ENCODE measurements at places on chromosomes 6 and 20.

DNA sequence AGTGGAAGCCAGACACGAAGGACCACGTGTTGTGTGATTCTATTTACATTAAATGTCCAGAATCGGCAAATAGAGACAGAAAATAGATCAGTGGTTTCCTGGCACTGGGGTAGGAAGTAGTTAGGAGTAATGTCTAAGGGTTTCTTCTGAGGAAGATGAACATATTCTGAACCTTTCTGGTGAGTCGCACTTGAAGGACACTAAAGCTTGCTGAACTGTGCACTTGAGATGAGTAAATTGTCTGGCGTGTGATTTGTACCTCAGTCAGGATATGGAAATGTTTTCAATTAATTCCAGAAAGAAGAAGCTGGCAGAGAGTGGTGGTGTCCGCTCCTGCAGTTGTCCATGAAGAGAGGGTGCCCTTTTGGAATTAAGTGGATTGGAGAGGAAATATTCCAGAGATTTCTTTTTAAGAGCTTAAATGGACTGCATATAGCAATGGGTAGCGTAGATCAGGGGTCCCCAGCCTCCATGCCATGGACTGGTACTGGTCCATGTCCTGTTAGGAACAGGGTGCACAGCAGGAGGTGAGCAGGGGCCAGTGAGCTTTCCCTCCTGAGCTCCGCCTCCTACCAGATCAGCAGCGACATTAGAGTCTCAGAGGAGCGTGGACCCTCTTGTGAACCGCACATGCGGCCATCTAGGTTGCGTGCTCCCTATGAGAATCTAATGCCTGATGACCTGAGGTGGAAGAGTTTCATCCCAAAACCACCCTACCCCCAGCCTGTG lies 12.4 kb upstream of the KIF25 start:
- H3K27me3 ChIP-seq = no peaks in the 10 kb centered on the region
- no peak overlapping the region for H3K4me3 ChIP-seq
- H3K36me3 ChIP-seq = no peaks in the 10 kb centered on the region
- H3K27ac ChIP-seq = no peak overlapping the region
- no peaks in the 10 kb centered on the region for H3K4me1 ChIP-seq

GRCh38 chr6:73734832-73735453 lies 38.9 kb downstream of the CD109 start:
- H3K4me3 ChIP-seq = no peak overlapping the region
- H3K27ac ChIP-seq = no peak overlapping the region
- no peaks in the 10 kb centered on the region for H3K4me1 ChIP-seq
- no peaks in the 10 kb centered on the region for H3K27me3 ChIP-seq
- no peak for DNase-seq

DNA sequence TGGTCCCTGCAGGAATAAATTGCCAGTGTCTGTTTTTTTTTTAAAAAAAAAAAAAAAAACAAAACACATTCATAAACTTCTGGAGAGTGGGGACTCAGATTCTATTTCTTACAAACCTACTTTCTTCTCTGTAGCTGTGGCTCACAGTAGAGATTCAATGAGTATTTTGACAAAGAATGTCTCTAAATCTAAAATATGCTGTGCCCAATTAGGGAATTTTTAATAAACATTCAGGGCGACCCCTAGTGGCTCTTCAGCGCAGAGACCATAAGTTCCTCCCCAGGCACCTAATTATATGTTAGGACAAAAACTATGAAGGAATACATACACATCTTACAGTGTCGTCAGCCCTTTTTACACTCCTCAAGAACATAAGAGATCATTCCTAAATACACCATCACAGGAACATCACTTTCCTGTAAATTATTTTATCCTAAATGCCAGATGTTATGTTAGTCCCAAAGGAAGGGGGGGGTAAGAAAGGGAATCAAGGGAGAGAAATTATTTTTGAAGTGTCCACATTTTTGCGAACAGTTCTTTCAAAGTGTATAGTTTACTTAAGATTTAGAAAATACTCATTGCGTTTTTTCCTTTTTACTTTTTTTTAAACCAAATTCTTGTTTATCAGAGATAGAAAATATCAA lies 21.8 kb upstream of the NAA20 start:
- H3K36me3 ChIP-seq = peaks cover 57% of the 10 kb centered on the region
- no peak overlapping the region for H3K27ac ChIP-seq
- no peaks in the 10 kb centered on the region for H3K27me3 ChIP-seq
- peaks cover 72% of the 10 kb centered on the region for H3K4me1 ChIP-seq
- H3K4me3 ChIP-seq = no peak overlapping the region

DNA sequence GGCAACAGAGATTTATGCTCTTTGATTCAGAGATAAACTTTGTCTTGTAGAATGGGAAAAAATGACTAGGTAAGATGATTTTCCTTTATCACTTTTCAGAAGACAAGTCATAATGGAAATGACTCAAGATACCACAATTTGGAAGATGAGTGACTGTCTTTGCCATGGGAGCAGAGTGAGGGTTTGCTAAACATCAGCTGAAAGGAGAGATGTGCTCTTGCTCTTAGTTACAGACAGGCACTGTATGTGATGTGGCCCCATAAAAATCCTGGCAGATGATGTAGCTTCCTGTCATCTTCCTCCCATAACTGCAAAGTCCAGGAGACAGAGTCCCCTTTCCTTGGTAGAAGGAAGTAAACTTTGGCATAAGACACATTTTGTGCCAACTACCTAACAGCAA lies 47.6 kb downstream of the BACH2 start:
- H3K27me3 ChIP-seq = no peaks in the 10 kb centered on the region

DNA sequence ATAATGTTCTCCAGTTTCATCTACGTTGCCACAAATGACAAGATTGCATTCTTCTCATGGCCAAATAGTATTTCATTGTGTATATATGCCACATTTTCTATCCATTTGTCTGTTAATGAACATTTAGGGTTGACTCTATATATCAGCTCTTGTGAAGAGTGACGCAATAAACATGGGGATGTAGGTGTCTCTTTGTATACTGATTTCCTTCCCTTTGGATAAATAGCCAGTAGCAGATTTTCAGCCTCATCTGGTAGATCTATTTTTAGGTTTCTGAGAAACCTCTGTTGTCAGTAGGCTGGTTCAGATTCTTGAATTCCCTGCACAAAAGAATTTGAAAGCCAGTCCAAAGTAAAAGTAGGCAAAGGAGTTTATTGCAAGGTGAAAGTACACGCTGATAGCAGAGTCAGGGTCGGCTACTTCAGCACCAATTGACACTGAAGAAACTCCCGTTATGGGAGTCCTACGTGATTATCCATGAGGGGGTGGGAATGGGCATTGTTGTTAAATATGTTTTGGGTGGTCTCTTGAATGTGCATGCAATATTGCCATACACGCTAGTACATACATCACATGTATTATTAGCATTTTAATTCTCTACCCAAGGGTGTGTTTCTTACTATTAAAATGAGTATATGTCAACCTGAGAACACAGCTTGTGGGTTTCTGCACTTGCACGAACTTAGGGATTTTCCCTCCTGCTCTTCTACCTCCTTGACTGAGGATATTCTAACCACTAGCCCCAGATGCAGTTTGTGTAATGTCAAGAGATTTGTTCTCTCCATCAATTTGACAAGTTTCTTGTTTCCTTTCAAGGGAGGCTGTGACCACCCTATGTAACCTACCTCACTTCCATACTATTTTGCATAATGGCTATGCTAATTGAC lies 14.4 kb upstream of the SLC17A2 start:
- no peak overlapping the region for H3K27ac ChIP-seq
- no peaks in the 10 kb centered on the region for H3K36me3 ChIP-seq
- H3K4me3 ChIP-seq = no peak overlapping the region
- no peaks in the 10 kb centered on the region for H3K27me3 ChIP-seq
